ENCODE measurements at places on chromosomes 13 and 19.

GRCh38 chr13:113410472-113411201 lies 42.7 kb downstream of the ADPRHL1 start:
- DNase-seq: peak; percentile 53

DNA sequence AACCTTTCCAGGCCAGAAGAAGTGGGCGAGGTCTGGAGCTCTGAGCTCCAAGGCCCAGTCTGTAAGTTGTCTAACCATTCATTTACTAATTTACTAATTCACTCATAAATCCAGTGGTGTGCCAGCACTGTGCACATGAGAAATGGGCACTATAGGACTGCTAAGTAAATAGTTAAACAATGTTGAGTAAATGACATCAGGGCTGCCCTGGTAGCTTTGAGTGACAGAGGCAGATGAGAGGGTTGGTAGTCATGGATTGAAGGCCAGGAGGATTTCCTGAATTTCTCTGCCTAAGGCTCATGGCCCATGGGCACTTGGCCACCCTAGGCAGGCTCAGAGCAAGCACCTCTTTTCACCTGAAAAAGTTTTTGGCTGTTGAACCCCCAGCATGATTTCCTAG lies 216.9 kb upstream of the RXFP2 start:
- no peak for DNase-seq

GRCh38 chr19:13926715-13927114 lies 11.5 kb downstream of the PODNL1 start:
- DNase-seq: no peak

DNA sequence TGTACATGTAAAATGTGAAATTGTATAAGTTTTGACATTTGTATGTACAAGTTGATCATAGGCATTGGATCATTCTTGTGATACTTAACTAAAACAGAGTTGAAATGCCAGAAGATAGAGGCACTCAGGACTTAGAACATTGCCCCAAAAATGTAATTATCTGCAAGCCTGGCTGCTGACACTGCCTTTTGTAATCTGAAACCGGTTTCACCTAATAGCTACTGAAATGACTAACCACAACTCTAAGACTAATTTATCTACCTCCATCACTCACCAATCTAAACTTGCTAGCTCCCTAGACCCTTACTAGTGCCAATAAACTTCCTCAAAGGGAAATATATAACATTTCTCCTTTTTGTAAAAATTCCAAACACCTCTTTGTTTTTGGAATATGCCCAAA lies 2596.2 kb downstream of the PCDH9 start:
- DNase-seq: no peak

DNA sequence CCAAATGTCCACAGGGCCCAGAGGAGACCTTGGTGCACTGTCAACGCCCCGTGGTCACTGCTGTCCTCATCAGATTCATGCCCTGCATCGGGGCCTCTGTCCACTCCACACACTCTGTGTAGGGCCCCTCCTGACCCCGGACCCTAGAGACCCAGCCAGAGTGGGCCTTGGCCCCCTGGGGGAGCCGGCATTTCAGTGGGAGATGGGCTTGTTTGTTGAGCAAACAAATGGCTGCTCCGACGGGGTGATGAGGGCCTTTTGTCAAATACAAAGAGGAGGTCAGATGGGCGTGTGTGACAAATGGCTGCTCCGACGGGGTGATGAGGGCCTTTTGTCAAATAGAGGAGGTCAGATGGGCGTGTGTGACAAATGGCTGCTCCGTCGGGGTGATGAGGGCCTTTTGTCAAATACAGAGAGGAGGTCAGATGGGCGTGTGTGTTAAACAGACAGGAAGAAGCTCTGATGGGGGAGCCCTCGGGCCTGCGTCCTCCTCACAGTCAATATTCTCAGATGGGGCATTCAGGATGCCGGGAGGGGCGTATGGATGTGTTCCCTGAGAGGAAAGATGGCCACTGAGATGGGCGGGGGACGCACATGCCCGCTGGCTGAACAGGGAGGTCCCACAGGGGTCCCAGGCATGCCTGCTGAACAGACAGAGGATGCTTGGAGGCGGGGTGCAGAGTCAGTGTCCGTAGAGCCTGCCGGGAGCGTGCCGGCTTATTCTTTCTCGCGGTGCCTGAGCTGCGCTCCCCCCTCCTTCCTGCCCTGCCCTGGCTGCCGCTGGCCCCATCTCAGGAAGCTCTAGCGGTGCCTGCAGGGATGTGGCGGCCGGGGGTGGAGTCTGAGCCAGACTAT lies 36.3 kb downstream of the SMIM24 start:
- DNase-seq: no peak

- peak; percentile 87 for DNase-seq
Measured at GRCh38 chr19:56393119-56394012, at the start of gene ZNF582. Gene ZNF582 (minus strand): TSS chr19:56393534. CDS start chr19:56391752, 1,782 bp downstream.

DNA sequence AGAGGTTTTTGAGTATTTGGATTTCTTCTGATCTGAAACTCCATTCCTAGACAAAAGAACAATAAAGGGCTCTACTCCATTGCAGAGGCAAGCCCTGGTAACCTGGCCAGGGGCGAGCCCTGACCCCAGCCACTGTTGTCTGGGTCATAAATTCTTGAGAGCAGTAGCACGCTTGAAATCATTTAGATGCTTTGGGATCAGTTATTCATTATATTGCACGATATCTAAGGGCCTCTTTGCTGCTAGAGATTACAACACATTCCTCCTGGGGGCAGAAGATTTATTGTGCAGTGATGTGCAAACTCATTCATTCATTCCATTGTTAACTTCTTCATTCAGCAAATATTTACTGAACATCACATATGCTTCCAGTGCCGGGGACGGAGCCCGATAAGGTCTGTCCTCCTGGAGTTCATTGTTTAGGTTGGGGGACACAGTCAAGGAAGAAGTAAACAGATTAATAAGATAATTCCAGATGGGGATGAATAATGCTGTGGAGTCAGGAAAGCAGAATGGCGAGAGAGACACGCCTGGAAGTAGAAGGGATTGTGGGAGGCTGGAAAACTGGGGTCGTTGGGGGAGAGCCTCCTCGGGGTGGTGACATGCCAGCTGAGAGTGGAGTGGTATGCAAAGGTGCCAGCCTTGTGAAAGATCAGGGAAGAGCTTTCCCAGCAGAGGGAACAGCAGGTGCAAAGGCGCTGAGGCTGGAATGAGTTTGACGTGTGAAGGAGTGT lies 34.9 kb downstream of the SIPA1L3 start:
- DNase-seq: no peak

DNA sequence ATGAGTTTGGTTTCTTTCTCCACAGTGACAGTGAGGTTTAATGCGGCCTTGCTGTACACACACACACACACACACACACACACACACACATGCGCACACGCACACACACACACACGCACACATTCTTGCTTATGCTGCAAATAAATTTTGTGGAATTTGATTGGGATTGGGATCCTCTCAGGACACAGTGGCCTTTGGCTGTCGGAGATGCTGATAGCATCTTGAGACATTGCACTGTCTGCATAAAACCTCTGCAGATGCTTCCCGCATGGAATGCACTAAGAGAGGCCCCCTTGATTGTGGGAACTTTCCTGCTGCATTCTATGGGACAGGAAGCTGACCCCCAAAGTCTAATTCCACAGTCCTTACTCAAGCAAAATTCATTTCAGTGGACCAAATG lies 145.6 kb downstream of the FLT1 start:
- DNase-seq: no peak

GRCh38 chr19:5832527-5833216 lies 6.8 kb downstream of the FUT6 start:
- DNase-seq: no peak

- peak; percentile 92 for DNase-seq
Measured at GRCh38 chr19:1177322-1178114, 3.5 kb upstream of the SBNO2 start.

- no peak for DNase-seq
Measured at GRCh38 chr19:2732883-2733282, 6.9 kb downstream of the SLC39A3 start.

DNA sequence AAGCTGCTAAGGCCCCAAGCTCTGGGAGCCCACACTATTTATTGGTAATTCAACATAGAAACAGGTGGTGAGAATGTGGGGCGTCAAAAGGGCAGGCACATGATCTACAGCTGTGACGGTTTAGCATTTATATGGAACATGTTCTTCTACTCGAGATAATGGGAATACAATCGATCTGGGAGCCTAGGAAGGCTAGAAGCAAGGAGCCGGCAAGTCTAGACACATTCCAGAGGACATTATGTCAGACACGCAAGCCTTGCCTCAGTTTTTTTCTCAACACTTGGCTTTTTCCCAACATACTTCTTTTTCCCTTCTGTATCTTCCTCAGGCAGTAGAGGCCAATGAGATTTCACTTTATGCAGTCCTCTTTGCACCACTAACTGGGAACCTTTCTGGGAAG lies 315.7 kb upstream of the SLITRK5 start:
- DNase-seq: no peak

DNA sequence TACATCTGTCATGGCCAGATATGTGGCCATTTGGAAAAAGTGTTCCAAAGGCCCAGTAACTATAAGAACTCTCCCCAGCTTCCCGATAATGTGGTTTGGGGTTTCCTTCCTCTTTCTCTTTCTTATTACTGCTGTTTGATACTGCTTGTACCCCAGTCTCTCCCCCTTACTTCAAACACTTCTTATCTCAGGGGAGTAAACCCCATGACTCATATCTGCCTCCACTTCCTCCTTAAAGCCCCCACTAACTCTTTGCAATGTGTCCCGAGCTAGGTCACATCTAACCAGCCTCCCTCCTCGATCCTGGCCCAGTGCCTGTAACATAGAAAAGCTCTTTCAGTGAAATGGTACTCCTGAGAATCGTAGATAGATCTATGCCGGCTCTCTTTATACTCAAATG lies 82.4 kb upstream of the STARD13 start:
- no peak for DNase-seq

GRCh38 chr19:28609091-28609755 lies 603.7 kb downstream of the UQCRFS1 start:
- DNase-seq: no peak
